ENCODE measurements at places on chromosomes 5 and 9. TPM values are rescaled to one million over a fixed set of nuclear protein-coding genes. Genes with fewer than 3 reads are reported as not detected.
A peak's percentile ranks its signal among the peaks of the same experiment; 100 is the strongest.

GRCh38 chr5:68435611-68436010 lies 220.1 kb downstream of the PIK3R1 start:
- no peak for DNase-seq

- no peak for DNase-seq
Measured at GRCh38 chr5:173742432-173742816, 126.0 kb upstream of the BOD1 start.

GRCh38 chr5:135204151-135204600 lies 170.1 kb upstream of the PITX1 start:
- DNase-seq = no peak

- no peak for DNase-seq
Measured at GRCh38 chr9:126959917-126960316, 45.3 kb downstream of the RALGPS1 start.

TXNDC15 gene
- 30.8 TPM for total RNA-seq

TOR1B gene
- 17.4 TPM for total RNA-seq

DNA sequence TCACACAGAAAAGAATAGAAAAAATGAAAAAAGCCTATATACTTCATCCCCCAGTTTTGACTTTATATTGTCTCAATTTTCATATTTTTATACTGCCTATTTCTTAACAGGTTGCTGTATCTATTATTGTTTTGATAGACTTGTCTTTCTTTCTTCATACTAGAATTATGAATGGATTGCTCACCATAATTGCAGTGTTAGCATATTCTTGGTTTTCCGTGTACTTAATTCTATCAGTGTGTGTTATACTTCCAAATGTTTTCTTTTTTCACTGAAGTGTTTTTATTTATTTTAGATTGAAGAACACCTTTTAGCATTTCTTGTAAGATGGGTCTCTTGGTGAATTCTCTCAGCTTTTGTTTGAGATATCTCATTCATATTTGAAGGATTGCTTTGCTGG lies 38.7 kb downstream of the MTRR start:
- DNase-seq = no peak

MCC gene
- 18.3 TPM for total RNA-seq

IL7R gene
- total RNA-seq = 0.25 TPM

SPATA31D4 gene
- not detected for total RNA-seq

- no peak for DNase-seq
Measured at GRCh38 chr9:136179761-136180160, 25.2 kb downstream of the LHX3 start.

UBTD2 gene
- total RNA-seq = 39.2 TPM

DNA sequence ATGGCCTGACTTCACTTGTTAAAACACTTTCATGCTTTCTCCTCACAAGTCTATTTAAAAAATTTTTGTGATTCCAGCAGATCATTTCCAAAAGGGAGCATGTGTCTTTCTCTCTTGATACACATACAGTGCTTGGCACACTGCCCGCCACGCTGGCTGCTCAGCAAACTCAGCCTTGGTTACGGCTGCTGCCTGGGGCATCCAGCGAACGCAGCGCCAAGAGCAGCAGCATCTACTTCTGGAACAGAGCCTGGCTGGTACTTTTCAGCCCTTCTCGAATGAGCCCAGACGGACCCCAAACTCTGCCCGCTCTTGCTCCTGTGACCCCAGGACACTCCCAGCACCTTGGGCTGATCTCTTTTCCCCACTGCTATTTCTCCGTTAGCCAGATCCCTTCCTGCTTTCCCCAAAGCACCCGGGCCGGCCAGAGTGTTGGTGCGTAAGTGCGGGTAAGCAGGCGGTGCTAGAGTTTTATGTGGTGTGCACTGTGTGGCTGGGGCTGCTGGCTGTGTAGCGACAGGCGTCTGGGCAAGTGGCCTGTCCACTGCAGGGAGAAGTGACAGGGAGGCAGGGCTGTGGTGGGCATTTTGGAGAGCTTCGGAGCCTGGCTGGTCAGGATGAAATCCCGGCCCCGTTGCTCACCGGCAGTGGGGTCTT lies 73.2 kb downstream of the SH3PXD2B start:
- no peak for DNase-seq

- no peak for DNase-seq
Measured at GRCh38 chr9:73529666-73530065, 378.0 kb downstream of the ANXA1 start.

CD72 gene
- total RNA-seq = 4.5 TPM

DNA sequence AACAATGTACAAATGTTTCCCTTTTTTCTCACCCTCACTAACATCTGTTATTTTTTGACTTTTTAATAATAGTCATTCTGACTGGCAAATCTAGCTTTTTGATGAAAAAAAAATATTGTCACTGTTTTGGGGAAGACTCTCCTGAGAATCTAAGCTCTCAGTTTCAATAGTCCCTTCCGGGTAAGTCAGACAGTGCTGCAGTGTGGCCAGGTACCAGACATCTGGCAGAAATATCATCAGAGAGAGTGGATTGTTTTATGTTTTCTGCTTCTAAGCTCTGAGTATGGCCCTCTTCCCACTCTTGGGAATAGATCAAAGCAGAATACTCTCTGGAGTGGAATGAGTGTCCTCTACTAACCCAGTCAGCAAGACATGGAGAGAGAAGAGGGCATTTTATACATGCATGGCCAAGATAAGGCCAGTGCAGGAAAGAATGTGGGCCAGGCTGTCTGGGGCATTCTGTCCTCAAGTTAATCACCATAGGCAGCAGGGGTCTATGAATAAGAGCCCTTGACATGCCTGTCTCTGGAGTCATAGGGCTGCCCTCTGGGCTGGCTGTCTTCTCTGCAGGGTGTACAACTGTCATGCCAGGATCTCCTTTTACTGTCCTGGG lies 38.5 kb upstream of the OR2S2 start:
- DNase-seq = peak; percentile 17

MAP3K1 gene
- 11.4 TPM for total RNA-seq

DNA sequence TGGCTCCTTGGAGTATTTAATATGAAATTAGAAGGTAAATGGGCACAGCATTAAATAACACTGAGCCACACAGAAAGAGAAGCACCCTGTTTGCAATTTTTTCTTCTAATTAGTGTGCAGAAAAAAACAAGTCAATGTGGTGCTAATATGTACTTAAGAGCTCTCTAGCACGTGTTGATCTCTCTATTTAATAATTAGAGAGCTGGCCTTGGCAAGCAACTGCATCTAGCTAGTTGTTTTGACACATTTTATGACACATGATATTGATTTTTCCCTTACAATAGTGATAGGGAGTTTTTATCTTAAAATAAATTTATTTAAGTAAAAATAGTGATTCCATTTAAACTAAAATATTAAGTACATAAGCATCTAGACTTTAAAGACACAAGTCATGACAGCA lies 54.5 kb upstream of the NUDT12 start:
- no peak for DNase-seq

GRCh38 chr9:124242331-124243194 lies 15.2 kb upstream of the NEK6 start:
- DNase-seq = no peak

SLC6A3 gene
- 0.46 TPM for total RNA-seq

- DNase-seq = no peak
Measured at GRCh38 chr5:67042176-67043003, 154.2 kb downstream of the CD180 start.

TMEM174 gene
- total RNA-seq = not detected

FAM169A gene
- total RNA-seq = 83.1 TPM

DNA sequence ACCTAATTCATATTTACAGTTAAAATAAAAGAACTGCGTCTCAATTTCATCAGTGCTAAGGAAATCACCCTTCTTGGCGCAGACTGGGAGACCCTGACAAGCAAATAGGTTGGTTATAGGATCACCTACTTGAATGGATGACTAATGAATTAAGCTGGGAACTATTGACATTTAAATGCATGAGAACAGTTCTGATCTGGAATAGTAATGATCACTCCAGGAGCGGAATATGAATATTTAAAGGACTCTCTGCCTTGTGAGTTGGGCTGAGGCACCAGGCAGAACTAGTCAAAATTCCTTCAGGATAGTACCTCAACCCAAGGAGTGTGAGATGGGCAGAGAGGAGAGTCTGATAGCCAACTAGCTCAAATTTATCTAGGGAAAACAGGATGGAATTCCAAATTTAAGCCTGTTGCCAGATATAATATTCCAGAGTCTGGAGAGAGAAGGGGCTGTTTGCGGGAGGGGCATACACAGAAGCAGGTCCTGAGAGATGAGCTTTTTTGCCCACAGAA lies 364.4 kb downstream of the CSNK1G3 start:
- no peak for DNase-seq

- DNase-seq = no peak
Measured at GRCh38 chr9:137387114-137387890, 35.7 kb downstream of the EXD3 start.
